Temporal lobe (tissue), 4 donors: ENCODE measurements at places on chromosomes 5 and 9. TPM values are rescaled to one million over a fixed set of nuclear protein-coding genes. Genes with fewer than 3 reads are reported as not detected.

Gene SOWAHA
- total RNA-seq = 4.7 TPM

Gene CFAP90
- total RNA-seq = 2.7 TPM

Gene RASEF
- total RNA-seq = 0.25 TPM

Gene PCDHGB2
- total RNA-seq = 7.1 TPM

Gene IL6ST
- total RNA-seq = 50.2 TPM

Gene CAMK4
- total RNA-seq = 78.2 TPM
